GM12878 (cell line): ENCODE measurements at places on chromosomes 7 and 10. TPM values are rescaled to one million over a fixed set of nuclear protein-coding genes. Genes with fewer than 3 reads are reported as not detected.

- no peak for DNase-seq
Observed at GRCh38 chr7:45917658-45918057, 3.4 kb downstream of the IGFBP3 start.

GRCh38 chr10:48659790-48660189 is 24.9 kb upstream of the WDFY4 start:
- no peak for DNase-seq

- DNase-seq: peak; percentile 95
Observed at GRCh38 chr10:103470761-103471653, 8.0 kb downstream of the CALHM3 start.

- DNase-seq: peak; percentile 23
Observed at GRCh38 chr7:116258734-116259133, 48.4 kb downstream of the TES start.

DNA sequence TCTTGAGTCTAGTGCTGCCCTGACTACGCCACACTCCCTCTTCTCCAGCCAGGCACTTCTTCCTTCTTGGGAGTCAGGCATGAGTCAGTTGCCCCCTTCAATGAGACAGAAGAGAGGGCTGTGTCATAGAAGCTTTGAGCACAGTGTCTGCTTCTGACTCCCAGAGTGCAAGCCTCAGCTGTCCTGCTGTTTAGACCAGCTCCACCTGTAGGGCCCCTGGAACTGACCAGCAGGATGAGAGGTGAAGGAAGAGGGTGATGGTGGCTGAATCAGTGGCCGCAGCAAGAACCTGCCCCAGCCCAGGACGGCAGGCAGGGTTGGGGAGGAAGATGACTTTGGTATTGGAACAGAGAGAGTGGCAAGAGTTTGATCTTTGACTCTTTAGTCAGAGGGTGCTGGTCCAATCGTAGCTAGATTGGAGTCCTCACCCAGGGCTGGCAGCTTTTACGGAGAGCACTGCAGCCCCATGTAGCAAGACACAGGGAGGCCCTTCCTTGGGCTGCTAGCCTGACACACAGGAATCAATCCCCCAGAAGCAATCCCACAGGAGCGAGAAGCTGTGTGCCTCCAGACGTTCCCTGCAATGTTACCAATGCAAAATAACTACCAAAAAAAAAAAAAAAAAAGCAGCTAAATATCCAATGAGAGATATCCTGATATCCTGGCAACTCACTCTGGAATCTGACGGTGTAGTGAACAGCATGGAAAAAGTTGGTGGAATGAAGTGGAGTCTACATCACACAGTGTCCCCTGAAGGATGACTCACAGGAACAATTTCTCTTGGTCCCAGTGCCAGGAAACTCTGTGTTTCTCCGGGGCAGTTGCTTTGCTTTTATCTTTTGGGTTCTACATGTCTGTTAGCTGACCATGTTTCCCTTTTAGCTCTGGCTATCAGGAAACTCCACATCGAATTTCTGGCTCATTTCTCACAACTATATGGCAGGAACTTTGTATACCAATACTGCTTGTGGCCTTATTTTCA is 6.9 kb downstream of the C10orf62 start:
- no peak for DNase-seq

DNA sequence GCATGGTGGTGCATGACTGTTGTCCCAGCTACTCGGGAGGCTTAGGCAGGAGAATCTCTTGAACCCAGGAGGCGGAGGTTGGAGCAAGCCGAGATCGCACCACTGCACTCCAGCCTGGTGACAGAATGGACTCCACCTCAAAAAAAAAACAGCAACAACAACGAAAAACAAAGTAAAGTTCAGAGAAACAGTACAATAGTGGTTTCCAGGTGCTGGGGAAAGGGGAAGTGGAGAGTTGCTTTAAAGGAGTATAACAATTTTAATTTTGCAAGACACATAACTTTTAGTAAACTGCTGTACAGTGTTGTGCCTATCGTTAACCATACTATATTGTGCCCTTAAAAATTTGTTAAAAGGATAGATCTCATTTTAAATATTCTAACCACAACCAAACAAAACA is 662.7 kb upstream of the POT1 start:
- DNase-seq: no peak

DNA sequence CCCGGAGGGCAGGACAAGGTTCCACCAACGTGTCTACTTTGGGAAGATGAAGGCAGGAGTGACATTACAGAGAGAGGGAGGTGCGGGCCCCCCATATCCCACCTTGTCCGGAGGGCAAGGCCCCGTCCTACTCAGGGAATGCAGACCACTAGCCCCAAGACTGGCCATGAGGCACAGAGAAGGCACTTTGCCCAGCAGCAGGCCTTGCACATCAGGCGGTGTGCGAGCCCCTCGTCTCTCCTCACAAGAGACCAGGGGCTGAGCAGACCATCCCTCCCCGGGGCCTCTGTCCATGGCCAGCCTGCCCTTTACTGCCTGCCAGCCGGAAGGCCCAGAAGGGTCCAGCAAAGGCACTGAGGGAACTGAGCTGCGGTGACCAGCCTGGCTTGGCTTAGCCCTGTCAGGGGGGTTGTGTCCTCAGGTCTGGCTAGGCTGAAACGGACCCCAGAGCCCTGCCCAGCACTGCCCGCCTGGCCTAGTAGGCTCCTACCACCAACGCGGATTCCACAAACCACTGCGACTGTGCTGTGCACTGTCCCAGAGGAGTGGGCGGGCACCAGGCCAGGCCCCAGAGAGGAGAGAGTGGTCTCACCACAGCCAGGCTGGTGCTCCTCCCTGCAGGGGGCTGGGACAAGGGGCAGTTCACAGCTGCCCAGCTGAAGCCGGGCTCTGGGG is 16.7 kb downstream of the CAMK2B start:
- DNase-seq: no peak

DNA sequence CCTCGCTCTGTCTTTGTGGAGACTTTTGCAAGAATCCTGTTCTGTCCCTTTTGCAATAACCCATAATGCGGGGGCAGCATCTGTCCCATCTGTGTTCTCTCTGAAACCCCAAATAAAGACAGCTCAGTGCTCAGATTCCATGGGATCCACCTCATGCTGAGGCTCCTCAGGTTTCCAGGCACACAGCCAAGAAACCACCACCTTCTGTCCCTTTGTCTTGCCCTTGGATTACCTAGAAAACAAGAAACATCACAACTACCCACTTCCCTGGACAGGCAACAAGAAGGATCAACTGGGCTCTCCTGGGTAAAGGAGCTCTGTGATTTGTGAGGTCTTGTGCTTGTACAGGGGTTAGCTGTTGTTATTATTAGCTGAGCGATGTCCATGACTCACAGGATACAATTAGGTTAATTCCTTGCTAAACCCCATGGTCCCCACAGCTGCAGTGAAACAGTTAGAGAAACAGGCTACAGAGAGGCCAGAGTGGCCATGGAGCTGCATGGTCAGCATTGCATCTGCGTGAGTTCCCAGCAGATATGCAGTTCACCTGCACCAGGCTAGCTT is 50.2 kb downstream of the CXCL12 start:
- no peak for DNase-seq

DNA sequence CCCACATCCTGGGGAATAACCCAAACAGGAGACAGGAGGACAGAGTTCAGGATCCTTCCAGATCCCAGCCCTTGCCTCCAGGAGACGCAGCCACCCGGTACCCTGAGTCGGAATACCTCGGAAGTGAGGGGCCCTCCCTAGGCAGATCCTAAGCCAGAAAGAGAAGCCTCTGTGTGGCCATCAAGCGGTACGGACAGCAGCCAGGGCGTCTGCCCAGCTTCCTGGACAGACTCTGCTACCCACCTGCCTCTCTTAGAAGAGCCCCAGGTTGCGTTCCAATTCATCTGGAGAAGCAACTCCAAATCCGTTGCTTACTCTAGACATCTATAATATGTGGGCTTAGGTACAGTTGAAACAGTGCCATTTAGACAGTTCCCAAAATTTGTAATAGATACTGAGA is 220.2 kb upstream of the SH2B2 start:
- DNase-seq: no peak

DNA sequence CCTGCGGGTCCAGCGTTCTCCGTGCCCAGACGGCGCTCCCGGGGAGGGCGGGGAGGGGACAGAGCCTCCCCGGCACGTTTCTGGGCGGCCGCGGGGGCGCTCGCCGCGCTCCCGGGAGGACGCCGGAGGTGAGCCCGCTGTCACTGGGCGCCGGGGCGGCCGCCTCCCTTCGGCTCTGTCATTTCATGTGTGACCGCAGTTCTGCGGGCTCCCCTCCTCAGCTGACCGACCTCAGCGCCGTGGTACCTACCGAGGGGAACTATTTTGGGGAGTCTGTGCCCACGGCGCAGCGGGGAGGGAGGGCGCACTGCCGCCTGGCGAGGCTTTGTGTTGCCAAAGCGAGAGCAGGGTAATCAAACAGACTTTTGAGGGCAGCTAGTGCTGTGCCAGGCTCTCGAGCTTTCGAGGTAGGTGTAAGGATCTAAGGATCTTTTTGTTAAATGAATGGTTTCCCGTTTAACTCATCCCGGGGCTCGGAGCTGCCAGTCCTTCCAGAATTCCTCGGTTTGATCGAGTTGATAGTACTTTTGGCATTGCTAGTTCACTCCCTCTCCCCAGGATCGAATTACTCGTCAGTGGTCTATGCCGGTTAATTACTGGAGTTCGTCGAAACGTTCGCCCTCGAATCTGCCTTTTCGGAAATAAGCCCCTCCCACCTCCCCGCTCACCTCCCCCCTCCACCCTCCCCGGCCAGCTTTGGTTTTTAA is 1.9 kb downstream of the ARID5B start:
- peak; percentile 53 for DNase-seq

GRCh38 chr10:99870123-99870730 is 87.8 kb downstream of the ABCC2 start:
- DNase-seq: no peak

GRCh38 chr7:128876586-128876977 is 13.9 kb downstream of the ATP6V1F start:
- DNase-seq: no peak

DNA sequence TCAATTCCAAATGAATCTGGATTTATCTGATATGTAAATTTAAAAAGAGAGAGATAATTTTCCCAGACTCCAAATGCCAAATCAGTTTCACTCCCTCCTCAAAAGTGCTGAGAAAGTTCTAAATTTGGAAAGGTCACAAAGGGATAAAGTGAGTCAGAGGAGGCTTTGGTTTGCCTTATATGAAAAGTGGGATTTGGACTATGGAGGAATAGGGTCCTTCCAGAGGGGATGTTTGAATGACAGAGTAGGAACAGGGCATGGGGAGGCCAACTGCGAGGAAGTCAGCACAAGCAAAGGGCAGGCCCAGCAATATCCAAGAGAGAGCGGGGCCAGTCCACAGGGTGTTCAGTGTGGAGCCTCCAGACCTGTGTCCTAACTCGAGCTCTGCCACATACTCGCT is 9.8 kb upstream of the FAS start:
- no peak for DNase-seq

DNA sequence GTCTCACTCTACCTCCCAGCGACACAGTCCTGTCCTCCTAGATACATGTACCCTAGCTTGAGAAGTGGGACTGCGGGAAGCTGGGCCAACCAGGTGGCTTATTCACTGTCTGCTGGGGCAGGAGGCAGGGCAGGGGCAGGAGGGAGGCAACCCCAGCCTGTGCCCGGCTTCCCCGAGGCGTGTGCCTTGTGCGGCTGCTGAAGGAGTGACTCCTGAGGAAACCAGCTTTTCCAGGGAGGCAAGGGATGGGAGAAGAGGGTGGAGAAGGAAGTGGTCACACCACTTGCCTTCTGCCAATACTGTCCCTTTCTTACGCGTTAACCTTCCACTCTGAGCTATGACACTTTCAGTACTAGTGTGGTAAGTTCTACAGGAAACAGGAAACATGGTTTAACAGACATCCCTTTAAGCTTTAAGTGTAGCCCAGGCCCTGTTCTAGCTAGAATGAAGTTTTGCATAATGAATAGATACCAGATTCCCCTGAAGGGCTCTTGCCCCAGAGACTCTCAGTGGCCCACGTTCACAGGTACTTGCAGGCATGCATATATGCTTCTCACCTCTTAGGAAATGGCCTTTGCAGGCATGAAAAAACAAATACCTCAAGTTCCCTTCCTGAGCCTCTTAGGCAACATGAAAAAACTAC is 40.6 kb downstream of the SYPL1 start:
- DNase-seq: peak; percentile 98

DNA sequence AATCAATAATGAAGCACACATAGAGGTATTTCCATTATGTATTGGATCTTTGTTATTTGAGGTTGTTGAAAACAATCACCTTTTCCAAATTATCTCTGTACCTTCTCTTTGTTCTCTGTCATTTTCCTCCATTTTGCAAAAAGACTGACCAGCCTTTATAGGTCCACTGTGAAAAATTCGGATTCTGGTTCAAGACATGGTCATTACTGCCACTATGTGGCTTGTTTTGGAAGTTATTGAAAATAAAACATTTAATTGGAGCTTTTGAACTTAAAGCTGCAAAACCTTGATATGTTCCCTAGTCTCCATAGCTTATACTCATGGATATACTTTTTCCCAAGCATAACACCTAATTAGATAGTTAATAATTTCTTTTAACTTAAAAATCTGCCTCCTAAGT is 1094.4 kb downstream of the NRG3 start:
- DNase-seq: no peak

DNA sequence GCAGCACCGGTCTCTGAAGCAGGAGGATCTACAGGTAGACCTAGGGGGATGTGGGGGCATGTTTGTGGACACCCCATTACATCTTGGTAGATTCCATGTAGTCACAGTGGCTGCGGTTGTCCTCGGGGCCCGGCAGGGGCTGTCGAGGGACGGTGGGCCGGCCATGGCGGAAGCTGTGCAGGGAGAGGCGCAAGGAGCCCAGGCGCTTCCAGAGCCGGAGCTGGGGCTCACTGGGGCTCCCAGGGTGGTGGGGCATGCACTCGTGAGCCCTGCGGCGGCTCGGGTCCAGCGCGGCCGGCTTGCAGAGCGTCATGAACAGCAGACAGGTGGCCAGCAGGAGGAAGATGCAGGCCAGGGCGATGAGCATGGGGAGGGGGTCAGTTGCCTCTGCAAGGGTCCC is 3.7 kb downstream of the C10orf105 start:
- DNase-seq: no peak

DNA sequence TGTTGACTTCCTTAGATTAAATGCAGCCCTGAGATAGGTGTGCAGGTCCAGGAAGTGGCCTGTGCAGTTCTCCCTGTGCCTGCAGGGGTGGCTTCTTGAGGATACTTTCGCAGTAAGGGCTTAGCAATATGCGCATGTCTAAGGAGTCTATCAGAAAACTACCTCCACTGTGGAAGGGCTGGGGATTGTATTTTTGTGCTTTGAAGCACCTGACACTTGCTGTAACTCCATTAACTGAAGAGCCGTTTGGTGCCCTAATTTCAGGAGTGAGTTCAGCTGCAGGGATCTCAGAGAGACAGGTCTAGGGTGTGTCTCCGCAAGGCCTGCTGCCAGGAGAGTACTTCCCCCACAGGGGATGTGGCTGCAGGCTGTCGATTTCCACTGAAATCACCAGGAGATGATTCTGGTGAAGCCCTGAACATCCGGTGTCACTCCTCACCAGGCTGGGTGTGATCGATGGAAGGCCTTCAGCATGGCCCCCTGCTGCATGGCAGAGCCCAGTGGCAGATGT is 35.5 kb downstream of the IKZF1 start:
- DNase-seq: no peak

- no peak for DNase-seq
Observed at GRCh38 chr10:64659311-64659710, 1138.1 kb downstream of the REEP3 start.

Gene BLNK
- total RNA-seq: 103 and 107 TPM in 2 replicates

Gene VSTM4
- total RNA-seq: 0.08 TPM in 1 of 2 replicates, not detected in the other

Gene FAM131B
- total RNA-seq: 0.05 and 0.13 TPM in 2 replicates

Gene DUSP5
- 41.6 and 44.9 TPM in 2 replicates for total RNA-seq

Gene MYL10
- not detected in 2 replicates for total RNA-seq

Gene DMBT1
- total RNA-seq: 0.13 TPM in 2 replicates

Gene ACSM6
- not detected in 2 replicates for total RNA-seq

Gene MOGAT3
- not detected in 2 replicates for total RNA-seq
